MG63 (cell line): ENCODE measurements at places on chromosomes 5 and 9. TPM values are rescaled to one million over a fixed set of nuclear protein-coding genes. Genes with fewer than 3 reads are reported as not detected.

DNA sequence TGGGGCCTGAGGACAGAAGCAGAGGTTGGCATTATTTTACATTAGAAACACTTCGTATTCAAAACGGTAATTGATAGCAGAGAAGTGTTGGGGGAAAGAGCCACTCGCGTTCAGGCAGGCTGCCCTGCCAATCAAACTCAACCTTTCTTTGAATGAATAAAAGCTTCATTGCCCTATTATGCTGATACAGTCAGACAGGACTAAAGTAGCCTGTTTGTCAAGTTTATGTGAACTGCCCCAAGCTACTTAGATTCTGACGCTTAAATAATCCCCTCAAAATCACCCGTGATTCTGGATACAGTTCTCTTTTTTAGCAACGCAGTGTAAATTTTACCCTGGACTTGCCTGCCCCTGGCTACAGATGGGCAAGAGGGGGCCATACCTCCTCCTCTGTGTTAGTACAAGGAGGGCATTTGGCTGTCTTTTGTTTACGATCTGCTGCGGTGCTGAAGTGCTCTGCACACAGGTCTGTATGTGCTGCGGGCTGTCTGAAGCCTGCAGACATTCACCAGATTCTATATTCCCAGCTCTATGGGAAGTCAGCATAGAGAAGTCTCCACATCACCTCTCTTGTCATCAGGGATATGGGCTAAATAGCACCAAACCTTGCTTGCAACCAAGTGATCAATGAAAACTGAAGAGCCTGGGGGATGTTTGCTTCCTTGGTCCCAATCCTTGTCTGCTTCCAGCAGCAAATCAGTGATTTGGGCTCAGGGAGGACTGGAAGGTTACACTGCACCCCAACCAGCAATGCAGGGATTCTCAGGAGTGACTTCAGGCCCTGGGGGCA, 218.4 kb downstream of the EBF1 start:
- no peak for DNase-seq

Gene DRD1
- total RNA-seq = not detected in 2 replicates

Gene CNTFR
- total RNA-seq = not detected in 2 replicates

Gene C9orf50
- total RNA-seq = not detected in 2 replicates

DNA sequence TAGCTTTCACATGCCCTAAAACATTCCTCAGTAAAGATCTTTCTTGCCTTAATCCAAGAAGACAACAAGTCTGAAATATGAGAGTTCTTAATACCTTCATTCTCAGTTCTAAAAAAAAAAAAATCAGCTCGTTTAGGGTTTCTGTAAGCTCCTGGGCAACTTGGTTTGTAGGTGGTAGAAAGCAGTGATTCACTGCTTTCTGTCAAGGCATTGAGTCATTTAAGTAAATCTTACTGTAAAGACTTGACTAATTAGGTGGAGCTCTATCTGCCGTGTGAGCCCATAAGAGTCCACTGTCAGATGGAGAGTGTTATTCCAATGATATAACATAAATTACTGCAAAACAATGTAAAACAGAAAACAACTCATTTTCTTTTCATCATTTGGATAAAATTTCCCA, 56.1 kb upstream of the MAST4 start:
- DNase-seq = no peak

- no peak for DNase-seq
These were observed 79.5 kb upstream of the DMRT1 start for GRCh38 chr9:761793-762560.

GRCh38 chr9:87435189-87435880, 62.3 kb upstream of the DAPK1 start:
- DNase-seq = no peak
